ENCODE measurements at places on chromosomes 2 and 18. TPM values are rescaled to one million over a fixed set of nuclear protein-coding genes. Genes with fewer than 3 reads are reported as not detected.

- peak; percentile 59 for DNase-seq
These were observed 549.9 kb downstream of the XIRP2 start for GRCh38 chr2:167438206-167438605.

FOXD4L1 gene
- not detected for total RNA-seq

- DNase-seq: no peak
These were observed 144.3 kb downstream of the MCFD2 start for GRCh38 chr2:46771309-46771708.

DNA sequence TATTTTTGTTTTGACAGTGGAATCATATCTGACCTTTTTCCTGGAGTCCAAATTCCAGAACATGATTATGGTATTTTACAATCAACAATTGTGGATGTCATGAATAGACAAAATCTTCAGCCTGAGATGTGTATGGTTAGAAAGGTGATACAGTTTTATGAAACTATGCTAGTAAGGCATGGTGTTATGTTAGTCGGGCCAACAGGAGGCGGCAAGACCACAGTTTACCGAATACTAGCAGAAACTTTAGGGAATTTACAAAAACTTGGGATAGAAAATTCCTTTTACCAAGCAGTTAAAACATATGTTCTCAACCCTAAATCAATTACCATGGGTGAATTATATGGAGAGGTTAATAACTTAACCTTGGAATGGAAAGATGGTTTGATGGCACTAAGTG, 137.0 kb downstream of the DNAH6 start:
- no peak for DNase-seq

FAM110C gene
- 0.15 TPM for total RNA-seq

CCDC141 gene
- total RNA-seq: 0.02 TPM

- no peak for DNase-seq
These were observed 45.4 kb downstream of the RASGRP3 start for GRCh38 chr2:33521791-33522281.

- peak; percentile 82 for DNase-seq
These were observed 114.7 kb upstream of the STON1 start for GRCh38 chr2:48414980-48415835.

KCNG2 gene
- total RNA-seq: not detected

DNA sequence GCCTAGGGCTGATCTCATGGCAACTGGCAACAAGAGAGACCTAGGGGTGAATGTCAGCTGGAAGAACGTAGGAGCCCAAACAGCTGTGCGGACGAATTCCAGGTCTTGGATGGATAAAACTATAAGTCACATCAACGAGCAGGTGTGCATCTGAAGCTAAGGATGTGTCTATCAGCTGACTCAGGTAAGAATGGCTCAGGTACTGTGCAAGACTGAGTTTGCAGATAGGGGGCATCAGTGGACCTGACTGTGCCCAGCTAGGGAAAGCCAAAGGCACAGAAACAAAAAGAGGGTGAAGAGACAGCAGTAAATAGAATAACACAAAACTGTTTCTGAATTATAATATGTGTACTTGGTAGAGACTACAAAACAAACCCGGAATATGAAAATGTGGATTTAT, 357.3 kb downstream of the ZEB2 start:
- DNase-seq: peak; percentile 14

DNA sequence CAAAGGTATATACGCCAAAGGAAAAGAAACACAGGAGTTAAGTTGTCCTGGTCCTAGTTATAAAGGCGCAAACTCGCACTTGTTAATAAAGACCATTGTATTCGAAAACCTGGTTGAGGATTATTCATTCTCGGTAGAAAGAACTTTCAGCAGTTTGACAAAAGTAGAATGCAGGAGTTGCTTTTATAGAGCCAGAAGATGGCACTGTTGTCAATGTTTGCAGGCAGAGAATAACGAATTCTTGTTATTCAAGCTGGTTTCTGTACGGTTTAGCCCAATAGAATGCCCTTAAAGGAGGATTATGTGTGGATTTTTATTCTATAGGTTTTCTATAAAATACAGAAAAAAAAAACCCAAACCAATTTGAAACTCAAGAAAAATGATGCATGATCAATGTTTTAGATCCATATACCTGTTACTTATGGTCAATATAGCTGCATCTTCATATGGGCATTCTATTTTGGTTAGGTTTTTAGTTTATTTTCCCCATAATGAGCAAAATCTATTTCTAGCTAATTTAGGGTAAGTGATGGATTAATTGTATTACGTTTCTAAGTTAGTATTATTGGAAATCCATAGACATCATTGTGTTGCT, 510.3 kb downstream of the PLCL1 start:
- peak; percentile 70 for DNase-seq

MC4R gene
- 0.45 TPM for total RNA-seq

ABCG5 gene
- not detected for total RNA-seq

PAPOLG gene
- 11.8 TPM for total RNA-seq

PHLPP1 gene
- total RNA-seq: 3.7 TPM

FEV gene
- total RNA-seq: not detected

OTOS gene
- total RNA-seq: not detected

- no peak for DNase-seq
These were observed 49.1 kb downstream of the LRATD1 start for GRCh38 chr2:14681608-14682007.

MCFD2 gene
- 124 TPM for total RNA-seq

DNA sequence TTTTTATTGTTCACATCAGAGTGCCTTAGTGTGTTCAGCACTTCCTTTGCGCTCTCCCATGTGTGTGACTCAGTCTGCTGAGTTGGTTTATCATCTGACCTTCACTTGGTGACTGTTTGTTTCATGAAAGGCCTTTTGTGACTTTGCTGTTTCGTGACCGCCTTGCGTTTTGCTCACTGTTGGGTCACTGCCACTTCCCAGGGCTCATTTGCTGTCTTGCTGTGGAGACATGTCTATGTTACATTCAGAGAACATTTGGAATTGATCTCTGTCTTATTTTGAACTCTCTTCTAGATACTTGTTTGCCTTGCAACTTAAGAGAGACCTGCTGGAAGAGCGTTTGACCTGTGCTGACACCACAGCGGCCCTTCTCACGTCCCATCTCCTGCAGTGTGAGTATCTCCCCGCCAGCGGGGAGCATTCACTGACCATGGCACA, 54.7 kb downstream of the FARP2 start:
- no peak for DNase-seq

GRCh38 chr2:25168256-25169072, at the start of gene POMC:
POMC (minus strand) TSS chr2:25168580; CDS start chr2:25164772, 3,808 bp downstream.
- DNase-seq: no peak
